ENCODE measurements at places on chromosomes 3 and 15.

- DNase-seq: no peak
These were observed 177.2 kb downstream of the TP63 start for GRCh38 chr3:189808246-189809007.

- DNase-seq: peak; percentile 38
These were observed 80.7 kb downstream of the SQOR start for GRCh38 chr15:45715528-45715927.

GRCh38 chr3:37625690-37626360, 235.9 kb upstream of the CTDSPL start:
- peak; percentile 17 for DNase-seq

DNA sequence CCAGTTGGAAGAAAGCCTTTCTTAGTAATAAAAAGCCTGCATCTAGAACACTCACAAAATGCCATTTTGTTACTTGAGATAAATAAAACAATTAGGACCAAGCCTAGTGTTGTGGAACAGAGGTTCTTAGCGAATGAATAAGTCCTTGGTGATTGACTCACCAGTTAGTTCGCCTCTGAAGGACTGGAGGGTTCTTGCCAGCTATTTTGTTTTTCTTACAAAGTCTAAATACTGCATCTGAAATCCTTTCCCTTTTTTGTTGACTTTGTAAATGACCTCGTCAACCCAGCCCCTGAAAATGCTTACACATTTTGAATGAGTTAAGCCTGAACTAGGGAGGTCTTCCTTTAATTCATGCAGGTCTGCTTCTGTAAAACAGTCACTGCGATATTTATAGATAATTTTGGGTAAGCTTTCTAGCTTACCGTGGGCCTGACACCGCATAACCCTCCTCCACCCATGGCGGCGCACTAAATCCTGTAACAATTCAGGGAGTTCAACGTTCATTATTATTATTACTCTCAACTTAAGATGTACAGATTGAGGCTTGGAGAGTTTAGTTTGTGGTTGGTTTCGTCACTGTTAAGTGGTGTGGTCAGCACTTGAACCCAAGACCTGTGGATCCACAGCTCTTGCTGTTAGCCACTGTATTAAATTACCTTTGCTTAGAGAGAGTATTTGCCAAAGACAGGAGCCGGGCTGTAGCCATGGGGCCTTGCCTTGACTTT, 45.0 kb upstream of the SACM1L start:
- no peak for DNase-seq

GRCh38 chr3:36969540-36970432, 23.1 kb downstream of the EPM2AIP1 start:
- DNase-seq: peak; percentile 100

GRCh38 chr15:31799715-31800321, 230.5 kb upstream of the CHRNA7 start:
- no peak for DNase-seq

GRCh38 chr3:169454823-169455222, 208.7 kb downstream of the MECOM start:
- DNase-seq: peak; percentile 40

DNA sequence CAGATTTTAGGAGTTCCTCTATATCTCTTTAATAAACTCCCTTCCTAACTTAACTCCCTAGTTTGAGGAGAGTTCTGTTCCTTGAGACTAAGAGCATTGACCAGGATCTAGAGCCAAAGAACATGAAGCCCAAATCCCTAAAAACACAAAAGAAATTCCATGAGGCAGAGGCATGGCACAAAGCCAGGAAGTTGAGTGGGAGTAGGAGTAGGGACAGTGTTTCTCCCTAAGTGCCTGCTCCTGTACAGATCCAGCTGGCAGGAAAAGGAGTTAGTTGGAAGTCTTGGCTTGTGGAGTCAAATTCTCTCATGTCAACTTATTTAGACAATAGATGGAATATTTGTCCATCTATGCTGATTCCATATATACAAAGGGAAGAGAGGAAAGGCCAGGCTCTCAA, 11.4 kb downstream of the ACTC1 start:
- DNase-seq: no peak

DNA sequence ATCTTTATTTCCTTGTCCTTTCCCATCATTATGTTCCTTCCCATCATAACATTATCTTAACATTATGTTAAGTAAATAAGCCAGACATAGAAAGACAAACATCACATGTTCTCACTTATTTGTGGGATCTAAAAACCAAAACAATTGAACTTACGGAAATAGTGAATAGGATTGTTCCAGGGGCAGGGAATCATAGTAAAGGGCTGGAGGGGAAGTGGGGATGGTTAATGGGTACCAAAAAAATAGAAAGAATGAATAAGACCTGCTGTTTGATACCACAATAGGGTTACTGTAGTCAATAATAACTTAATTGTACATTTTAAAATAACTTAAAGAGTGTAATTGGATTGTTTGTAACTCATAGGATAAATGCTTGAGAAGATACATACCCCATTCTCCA, 36.7 kb upstream of the MBNL1 start:
- DNase-seq: no peak

DNA sequence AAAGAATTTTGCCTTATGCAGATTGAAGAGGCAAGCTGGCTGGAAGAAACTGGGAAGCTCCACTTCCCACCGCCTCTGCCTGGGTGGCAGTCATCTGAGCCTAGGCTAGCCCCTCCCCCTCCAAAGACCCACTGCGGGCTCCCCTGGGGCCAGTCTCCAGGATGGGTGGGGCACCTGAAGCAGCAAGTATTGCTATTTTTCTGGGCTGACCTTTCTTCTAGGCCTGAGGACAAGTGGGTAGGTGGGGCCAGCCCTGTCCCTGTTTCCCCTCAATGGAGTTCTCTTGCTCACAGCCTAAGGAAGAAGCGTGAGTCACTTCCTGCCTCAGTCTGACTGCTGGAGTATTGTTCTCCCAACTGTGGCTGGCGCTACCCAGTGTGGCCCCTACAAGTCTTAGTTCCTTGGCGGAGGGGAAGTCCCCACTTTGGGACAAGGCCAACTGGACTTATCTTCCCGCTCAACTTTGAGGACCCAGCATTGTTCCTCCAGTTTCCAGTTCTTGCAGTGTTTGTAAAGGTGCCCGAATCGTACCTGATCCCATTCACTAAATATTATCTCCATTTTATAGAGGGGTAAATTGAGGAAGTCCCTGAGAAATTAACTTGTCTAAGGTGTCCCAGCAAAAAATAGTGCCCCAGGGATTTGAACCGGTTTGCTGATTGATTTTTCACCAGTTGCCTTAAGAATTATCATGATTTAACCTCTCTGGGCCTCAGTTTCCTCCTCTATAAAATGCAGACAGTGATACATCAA, 1.4 kb downstream of the FURIN start:
- peak; percentile 86 for DNase-seq

DNA sequence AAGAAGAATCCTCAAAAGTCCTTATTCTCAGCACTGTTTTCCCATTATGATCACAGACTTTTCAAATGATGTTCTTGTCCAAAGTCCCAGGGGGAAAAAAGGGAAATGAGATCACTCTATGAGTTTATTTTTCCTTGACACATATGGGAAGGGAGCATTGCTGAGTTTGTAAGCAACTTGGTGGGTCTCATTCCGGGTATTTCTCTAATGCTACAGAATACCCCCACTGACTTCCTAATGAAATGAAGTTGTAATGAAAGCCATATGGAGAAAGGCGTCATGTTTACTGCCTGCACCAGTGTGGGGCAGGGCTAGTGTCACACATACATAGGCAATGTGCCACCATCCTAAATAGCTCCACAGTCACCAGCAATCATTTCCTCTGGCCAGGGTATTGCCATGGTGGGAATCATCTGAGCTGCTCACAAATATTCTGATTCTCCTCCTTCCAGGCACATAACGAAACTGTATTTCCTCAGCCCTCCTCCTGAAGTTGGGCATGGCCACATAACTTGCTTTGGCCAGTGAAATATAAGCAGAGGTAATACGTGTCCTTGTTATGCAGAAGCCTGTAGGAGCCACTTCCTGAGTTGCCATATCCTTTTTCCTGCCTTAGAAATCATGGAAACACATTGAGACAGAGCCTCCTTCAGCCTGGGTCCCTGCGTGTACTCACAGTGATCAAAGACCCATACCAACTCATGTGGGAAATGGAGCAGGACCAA, 41.0 kb upstream of the C15orf61 start:
- DNase-seq: no peak

- DNase-seq: peak; percentile 61
These were observed 91.5 kb upstream of the C3orf80 start for GRCh38 chr3:160133757-160134156.

DNA sequence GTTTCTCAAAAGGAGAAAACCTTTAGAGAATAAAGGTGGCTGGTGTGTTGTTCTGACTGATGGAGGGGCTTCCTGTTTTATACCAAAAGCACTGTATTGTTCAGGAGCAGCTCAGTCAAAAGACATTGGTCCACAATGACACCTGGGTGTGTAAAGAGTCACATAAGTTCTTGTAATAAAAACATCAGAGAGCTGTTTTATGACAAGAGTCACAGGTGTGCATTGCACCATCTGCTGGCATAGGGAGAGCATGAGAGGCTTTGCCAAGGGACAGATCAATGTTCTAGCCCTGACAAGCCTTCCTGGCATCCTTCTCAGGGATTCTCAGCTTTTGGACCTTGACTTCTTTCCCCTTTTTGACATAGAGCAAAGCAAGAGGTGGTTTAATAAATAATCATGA, 20.4 kb downstream of the ARPP21 start:
- DNase-seq: peak; percentile 60

Data from hematopoietic multipotent progenitor cell treated with erythropoietin and hydrocortisone succinate and interleukin-3 and kit ligand, for 6 days (in vitro differentiated cells).